ENCODE measurements at places on chromosomes 7 and 10.

DNA sequence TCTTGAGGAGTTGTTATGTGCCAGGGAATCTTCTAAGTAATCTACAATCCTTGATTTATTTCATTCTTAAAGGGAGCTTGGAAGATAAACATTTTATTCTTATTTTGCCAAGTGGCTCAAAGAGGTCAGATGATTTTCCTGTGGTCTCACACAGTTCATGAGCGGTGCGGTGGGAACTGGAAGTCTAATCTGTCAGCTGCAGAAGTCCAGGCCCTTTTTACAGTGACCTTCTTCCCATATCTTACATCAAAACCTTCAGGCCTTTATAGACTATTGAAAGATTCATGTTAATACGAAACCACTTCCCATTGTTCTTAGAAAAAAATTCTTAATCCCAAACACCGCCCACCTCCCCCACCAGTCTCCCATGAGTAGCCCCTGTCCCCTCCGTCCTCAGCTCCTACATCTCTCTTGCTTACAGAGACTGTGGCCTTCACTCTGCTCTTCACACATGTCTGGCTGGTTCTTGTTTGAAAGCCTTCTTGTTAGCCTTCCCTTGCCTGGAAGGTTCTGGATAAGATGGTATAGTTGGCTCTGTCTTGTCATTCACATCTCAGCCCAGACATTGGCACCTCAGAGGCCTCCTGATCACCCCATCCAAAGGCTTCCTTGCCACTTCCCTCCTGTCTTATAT lies 61.5 kb downstream of the ITGA8 start:
- DNase-seq: no peak

- DNase-seq: no peak
Observed at GRCh38 chr7:158568974-158569857, 18.4 kb downstream of the PTPRN2 start.

- DNase-seq: no peak
Observed at GRCh38 chr10:123554656-123555055, 111.5 kb upstream of the GPR26 start.

DNA sequence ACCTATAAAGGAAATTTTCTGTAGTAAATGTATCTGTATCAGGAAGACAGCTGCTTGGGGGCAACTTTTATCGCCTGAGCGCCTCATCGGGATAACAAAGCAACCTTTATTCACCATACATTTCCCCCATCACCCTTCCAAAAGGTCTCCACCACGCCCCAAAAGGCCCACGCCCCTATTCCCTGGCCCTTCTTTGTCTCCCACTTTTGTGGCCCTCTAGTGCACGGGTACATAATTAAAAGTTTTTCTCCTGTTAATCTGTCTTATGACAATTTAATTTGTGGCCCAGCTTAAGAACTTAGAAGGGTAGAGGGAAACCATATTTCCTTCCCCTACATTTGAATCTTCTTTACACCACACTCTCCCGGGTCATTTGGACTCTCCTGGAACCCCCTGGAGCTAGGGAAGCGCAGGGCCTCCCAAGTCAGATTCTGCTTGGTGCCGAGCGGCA lies 625 bp downstream of the RP9 start:
- peak; percentile 7 for DNase-seq

DNA sequence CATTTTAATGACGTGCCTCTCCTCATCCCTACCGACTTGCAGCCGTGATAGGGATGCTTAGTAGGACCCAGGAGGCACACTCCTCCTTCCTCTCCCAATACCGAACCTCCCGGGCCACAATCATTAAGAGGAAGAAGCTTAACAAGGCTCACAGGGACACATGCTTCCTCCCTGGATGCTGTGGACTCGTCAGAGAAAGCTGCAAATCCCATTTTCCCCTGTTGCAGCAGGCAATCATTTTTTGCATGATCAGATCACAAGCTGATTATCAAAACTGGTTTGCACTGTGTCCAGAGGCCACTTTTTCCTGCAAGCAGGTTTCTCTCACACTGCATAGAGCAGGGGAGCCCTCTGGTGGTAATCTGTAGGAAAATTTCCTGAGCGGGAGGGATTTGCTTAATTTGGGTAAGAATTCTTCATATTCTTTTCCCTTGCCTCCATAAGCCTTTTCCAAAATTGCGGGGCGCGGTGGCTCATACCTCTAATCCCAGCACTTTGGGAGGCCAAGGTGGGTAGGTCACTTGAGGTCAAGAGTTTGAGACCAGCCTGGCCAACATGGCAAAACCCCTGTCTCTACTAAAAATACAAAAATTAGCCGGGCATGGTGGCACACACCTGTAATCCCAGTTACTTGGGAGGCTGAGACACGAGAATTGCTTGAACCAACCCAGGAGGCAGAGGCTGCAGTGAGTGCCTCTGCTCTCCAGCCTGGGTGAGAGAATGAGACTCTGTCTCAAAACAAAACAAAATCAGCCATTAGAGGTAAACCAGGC lies 16.1 kb upstream of the LAMB4 start:
- DNase-seq: peak; percentile 77

DNA sequence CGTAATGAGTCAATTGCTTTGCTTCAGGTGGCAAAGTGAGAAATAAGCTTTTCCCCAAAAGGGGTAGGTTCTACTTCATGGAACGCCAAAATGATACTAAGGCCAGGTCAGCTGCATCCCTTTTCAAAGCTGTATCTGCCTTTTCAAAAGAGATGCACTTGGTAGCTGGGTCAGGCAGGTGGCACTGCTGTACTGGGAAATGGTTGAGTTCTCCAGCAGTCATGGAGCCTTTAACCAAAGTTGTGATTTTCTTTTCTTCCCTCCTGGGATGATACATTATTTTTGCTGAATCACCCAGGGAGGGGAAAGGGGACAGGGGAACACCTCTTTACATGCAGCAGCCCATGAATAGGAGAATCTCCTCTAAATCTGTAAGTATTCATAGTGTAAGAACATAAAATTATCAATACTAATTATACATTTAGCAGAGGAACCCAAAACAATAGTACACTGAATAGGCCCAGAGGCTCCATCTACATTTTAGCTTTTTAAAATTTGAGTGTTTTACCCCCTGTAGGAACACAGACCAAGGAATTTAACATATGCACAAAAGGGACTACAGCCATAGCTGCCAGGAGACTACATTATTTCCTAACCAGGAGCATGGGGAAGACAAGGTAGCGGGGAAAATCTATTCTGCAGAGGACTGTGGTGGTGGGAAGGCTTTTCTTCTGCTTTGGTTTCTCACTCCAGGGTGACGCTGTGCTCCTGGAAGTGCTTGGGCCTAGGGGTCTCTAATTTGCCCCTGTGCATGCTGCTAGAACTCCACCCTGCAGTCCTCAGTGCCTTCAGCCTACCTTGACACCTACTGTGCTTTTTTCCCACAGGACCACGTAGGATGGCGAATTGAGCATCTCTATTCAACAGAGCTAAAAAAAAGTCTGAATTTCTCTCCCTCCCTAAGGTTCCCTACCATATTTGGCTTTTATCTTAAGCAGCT lies 6.4 kb upstream of the GPR22 start:
- DNase-seq: peak; percentile 71

DNA sequence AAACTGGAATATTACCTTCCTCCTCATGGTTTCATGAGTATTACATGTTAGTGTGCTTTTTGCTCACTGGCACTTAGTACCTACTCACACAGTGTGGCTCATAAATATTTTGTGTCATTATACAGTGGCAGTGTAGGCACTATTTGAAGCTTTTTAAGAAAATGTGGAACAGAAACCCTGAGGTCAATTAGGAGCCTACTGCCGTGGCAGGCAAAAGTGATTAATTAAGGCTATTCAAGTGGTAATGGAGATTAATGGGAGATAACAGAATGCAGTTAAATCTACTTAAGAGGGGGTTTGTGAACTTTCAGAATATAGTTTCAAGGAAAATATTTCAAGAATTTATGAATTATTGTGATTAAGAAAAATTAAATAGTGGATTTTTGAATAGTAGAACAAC lies 277.6 kb downstream of the HGF start:
- no peak for DNase-seq

DNA sequence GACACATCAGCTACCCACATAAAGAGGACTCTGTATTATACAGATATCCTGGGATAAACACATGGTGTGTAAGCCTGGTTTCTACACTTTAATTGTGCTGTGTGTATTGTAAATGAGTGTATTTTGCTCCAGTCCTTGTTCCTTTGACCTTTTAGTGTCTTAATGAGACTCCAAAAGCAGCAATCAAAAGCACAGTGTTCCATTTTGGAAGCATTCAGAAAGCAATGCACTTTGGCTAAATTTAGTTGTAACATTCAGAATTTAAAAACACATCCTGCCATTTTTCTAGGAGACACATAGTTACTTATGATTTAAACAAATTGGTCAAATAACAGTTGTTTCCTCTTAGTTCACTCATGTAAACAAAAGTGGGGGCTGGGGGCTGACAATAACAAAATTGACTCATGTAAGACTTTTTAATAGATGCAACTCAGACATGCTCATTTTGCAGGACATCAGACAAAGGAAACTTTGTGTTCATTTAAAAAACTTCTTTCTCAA lies 122.2 kb downstream of the GPR37 start:
- no peak for DNase-seq

GRCh38 chr7:407721-408539 lies 111.7 kb downstream of the PDGFA start:
- no peak for DNase-seq

- DNase-seq: no peak
Observed at GRCh38 chr10:118213436-118213835, 128.7 kb downstream of the FAM204A start.

GRCh38 chr7:149547126-149547525 lies 49.5 kb upstream of the ZNF746 start:
- no peak for DNase-seq

DNA sequence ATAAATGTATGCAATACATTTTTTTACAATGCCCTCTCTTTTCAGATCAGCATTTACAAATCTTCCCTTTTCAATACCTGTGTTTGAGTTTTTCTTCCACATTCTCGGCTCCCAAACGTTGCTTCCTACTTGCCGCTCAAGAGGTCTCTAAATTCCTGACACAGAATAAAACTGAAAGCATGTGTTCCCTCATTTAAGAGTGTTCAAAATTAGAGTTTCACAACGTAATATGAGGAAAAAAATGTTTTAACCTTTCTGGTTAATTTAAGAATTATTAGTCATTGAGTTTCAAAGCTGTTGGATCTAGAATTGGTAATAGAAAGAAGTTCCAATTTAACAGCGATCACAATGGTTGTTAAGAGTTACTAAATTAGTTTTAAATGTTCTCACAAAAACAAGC lies 100.4 kb downstream of the ARID5B start:
- no peak for DNase-seq

GRCh38 chr10:51599647-51600046 lies 99.7 kb downstream of the CSTF2T start:
- DNase-seq: no peak

GRCh38 chr7:262251-262572 lies 27.8 kb upstream of the FOXL3 start:
- DNase-seq: no peak

- no peak for DNase-seq
Observed at GRCh38 chr7:49848211-49848841, 74.9 kb downstream of the VWC2 start.

DNA sequence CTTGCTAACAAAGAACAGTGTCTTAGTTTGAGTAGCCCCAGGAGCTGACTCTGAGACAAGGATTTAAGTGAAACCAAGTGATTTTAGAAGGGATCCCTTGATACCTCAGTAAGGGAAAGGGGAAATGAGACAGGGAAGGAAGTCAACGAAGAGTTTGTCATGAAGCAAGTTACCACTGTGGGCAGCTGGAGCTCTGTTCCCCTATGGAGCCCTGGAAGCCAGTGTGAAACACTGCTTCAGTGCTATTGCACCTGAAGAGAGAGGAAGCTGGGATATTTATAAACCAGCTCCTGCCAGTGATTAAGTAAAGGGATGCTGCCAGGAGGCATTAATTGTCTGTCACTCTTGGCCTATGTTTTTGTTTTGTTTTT lies 58.9 kb upstream of the WAPL start:
- DNase-seq: no peak

DNA sequence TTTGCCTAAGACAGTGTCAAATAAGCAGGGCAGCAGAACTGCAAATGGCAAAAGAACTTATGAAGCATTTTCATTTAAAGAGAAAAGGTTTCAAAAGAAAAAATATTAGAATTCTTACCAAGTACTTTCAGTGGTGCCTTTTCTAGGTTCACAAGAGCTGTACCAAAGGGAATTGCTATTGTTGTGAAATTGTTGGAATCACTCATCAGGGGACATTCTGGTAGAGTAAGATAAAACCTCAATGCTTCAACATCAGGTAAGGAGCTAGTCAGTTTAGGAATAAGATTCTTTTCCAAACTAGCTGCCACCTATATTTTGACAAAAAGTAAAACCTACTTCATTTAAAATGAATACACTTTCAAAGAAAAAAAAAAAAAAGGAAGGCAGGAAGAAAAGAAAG lies 85.0 kb downstream of the HERC4 start:
- DNase-seq: no peak

DNA sequence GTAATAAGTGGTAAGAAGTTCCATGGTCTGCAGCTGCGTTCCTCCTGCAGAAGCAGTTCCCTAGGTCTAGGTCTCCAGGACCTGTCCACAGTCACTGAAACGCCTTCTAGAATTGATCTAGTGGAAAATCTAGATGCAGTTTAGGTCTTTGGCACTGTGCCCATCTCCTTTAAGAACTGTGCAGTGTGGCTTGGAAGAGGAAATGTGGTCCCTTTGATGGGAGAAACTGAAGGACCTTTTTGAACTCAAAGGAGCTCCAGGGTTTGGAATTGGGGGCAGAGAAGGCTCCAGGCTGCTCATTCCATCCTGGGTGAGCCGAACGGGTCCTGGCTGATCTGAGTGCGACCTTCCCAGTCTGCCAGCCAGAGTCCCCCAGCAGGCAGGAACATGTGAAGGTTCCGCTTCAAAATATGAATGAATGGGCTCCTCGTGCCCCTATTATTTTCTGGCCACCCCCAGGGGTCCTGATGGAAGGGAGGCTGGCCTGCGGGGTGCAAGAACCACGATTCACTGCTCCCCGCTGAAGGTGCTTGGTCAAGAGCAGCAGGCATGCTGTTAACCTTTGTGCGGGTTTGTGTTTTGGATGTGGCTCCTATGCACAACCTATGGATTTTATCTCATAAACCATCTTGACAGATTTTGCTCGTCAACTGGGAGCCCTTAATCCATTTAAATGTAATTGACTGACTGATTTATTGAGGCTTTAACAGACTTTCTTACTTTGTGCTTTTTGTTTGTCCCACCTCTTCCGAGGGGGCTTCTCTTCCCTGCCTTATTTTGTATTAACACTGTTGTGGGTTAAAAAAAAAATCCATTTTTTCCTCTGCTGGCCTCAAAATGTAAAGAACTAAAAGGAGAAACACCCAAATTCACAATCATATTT lies 36.7 kb downstream of the ZNF467 start:
- DNase-seq: no peak

DNA sequence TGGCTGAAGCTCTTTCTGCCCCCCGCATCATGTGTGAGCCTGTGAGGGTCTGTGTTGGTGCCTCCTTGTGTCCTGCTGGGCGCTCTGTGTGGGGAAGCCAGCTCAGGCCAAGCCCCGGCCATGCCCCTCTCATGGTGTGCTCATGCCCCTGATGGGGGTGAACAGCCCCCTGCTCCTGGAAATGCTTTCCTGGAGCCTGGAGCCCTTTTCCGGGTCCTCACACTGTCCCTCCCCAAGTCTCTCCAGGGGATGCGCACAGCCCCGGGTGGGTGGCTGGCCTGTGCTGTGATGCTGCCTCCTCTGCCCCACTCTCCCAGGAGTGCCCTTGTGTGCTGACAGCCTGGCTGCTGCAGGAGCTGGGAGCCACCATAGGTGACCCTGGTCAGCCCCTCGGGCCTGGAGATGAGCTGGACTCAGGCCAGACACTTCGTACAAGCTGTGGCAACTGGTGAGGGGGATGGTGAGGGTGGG lies 20.8 kb upstream of the ZNF862 start:
- DNase-seq: no peak
